ENCODE measurements at places on chromosomes 12 and 14.
A peak's percentile ranks its signal among the peaks of the same experiment; 100 is the strongest.

DNA sequence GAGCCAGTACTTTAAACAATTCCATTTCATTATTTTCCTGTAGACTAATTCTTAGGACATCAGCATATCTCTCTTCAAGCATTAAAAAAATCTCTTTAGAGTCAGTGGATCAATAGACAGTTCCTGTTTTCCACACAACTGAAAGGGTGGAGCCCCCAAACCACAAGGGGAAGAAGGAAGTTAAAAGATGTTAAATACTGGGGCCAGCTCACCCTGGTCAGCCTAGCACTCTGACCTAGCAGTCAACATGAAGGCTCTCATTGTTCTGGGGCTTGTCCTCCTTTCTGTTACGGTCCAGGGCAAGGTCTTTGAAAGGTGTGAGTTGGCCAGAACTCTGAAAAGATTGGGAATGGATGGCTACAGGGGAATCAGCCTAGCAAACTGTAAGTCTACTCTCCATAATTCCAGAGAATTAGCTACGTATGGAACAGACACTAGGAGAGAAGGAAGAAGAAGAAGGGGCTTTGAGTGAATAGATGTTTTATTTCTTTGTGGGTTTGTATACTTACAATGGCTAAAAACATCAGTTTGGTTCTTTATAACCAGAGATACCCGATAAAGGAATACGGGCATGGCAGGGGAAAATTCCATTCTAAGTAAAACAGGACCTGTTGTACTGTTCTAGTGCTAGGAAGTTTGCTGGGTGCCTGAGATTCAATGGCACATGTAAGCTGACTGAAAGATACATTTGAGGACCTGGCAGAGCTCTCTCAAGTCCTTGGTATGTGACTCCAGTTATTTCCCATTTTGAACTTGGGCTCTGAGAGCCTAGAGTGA is at the start of gene LYZ:
TSS of gene LYZ (plus strand) at position 220 of the 777 bp plus-strand sequence. CDS start at position 248, 28 bp downstream.
- no peak for DNase-seq

DNA sequence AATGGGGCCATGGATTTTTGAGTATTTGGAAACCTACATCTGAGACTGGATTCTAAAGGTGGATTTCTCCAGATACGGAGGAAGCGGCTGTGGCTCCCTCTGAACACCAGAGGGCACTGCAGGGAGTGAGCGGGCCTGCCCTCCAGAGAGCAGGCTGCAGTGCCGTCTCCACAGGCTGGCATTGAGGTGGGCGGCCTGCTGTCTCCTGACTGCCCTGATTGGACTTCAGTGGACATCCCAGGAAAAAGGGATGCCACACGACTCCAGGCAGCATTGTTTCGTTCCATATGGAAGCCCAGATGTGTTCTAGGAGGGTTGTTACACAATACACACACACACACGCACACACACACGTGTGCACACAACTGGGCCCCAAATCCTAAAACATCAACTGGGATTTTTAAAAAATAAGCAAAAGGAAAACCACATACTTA is 20.9 kb upstream of the ANO2 start:
- DNase-seq = no peak

DNA sequence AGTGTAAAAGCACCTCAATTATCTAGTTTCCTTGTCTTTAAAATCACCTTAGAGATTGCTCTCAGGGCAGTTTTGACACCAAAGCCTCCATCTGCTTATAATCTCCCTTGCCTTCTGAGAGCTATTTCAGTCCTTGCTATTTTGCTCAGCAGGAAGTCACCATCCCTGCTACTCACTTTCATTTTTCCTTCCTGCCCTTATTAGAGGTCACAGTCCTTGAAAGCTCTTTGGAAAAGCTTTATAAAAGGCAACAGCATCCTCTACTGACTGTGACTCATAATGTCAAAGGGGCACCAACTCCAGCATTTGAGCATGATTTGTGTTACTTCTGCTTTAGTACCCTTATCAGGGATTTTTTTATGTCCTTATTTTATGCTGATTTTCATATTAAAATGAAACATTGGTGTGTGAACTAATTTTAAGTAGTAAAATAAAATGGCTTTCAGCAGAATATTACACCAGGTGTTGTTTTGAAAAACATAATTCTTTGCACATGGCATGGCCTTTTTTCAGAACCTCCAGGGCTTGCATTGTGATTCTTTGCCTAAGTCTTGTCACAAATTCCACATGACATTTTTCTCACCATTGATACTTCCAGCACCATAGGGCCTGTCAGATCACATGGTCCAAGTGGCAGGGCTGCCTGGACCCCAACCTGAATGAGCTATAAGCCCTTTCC is 213.0 kb downstream of the ADAMTS20 start:
- no peak for DNase-seq

DNA sequence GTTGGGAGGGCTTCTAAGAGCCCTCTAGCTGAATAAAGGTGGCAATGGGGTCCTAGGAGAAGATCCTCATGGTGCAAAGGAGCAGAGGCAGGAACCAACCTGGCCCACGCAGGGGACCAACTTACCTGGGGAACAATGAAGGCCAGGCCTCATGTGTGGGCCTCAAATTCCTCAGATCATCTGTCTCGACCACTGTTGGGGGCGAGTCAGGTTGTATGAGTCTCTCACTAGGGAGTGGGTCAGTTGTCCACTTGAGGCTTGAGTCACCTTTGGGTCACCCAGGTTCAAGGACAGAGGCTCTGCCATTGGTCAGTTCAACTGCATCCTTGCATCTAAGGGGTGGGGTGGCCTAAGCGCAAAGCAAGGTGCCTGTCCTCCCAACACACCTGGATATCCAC is 43.7 kb upstream of the BDKRB2 start:
- peak; percentile 25 for DNase-seq

DNA sequence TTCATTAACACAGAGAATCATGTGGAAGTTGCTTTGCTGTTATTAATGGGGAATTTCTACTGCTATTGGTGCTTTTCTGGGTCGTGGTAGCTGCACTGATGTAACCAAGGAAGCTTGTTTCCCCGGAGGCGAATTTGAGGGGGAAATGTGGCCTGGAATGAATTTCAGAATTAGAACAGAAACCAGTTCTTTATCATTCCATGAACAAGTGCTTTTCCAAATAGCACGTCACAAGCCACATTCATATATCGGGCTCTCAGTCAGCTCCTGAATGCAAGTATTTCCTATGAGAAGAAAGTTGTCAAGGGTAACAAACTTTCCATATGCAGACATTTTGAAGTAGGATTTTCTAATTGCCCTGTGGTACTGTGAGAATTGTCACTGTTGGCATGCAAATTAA is 1353.2 kb downstream of the AACS start:
- no peak for DNase-seq

DNA sequence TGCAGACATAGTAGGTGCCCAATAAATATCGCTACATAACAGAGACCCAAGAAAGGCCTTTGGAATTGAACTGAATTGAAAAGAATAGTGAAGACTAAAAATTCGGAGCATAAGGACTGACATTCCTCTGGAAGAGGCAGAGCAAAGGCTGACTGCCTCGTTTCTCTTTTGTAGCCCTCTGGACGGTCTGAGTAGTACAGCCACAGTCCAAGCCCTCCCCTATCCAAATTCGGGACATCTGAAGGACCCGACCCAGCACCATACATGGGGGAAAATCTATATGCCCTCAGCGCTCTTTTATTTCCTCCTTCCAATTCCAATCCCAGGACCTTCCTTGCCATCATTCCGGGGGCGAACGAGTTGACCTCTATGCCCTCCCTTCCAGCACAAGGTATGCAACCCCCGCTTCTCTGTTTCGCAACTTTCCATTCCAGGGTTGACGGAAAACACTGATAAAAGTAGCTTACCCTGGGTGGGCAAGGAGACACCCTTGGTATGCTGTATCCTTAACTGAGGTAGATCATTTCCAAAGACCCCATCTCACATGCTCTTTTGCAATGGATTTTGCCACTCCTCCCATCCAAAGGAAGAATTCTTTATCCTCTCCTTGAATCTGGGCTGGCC is 127.4 kb upstream of the MAP1LC3B2 start:
- no peak for DNase-seq

DNA sequence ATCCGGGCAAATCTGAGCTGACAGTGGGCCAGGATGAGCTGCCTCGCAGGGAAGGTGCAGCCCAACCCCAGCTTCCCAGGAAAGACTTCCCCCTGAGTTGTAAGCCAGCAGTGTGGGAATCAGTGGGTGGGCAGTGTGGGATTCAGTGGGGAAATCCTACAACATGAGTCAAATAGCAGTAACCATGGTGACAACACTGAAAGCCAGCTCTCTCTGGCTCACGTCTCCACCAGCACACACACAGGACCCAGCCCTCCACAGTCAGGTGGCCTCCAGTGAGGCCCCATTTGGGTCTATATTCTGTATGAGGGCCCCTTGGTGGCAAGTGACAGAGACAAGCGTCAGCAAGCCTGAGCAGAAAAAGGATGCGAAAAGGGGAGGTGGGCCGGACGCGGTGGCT is 6.0 kb upstream of the LGALS3 start:
- no peak for DNase-seq

DNA sequence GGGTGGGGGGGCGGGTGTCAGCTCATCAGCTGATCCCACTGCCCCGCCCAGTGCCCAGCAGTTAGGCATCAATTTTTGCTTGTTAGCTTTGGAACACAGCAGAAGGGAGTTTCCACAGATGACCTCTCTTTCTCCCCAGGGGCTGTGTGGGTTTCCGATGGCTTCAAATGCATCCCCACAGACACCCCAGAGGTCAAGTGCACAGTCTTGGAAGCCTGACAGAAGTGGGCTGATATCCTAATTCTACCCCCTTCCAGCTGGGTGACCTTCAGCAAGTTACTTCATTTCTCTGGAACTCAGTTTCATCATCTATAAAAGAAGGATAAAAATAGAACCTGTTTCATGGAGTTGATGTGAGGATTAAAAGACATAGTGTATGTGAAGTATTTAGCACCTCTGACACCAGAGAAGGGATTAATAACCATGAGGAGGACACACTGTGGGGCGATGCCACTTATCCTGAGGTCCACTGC is 22.0 kb downstream of the TTC9 start:
- DNase-seq = no peak

GRCh38 chr12:109500406-109501185 is 23.2 kb downstream of the UBE3B start:
- no peak for DNase-seq

DNA sequence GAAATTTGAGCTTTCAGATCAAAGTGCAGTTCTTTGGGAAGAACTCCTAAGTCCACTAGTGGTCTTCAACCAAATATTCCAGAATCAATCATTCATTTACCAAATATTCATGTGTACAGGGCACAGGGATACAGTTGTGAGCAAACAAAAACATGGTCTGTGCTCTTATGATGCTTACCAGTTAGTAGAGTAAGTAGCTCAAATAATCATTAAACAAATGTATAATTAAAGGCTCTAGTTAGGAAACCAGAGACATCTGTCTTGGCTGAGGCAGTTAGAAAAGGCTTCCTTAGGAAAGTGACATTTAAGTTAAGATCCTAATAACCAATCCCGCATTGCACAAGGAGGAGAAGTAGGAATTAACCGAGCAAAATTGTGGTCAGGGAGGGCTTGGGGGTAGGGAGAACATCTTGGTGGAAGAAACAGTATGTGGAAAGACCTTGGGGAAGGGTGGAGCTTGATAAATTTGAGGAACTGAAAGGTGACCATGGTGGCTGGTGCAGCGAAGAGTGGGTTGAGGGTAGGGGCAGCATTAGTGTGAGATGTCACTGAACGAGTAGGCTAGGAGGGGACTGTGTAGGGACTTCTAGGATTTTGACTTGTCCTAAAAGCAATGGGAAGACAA is 40.0 kb downstream of the PEBP1 start:
- DNase-seq = no peak

DNA sequence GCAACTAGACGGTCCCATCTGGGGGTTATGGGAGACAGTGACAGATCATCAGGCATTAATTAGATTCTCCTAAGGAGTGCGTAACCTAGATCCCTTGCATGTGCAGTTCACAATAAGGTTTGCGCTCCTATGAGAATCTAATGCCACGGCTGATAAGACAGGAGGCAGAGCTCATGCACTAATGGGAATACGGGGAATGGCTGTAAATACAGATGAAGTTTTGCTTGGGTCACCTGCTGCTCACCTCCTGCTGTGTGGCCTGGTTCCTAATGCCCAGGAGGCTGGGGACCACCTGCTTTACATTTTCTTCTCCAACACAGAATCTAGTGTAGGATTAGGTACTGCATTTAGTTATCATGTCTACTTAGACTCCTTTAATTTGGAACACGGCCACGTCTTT is 49.7 kb upstream of the SAV1 start:
- no peak for DNase-seq

GRCh38 chr12:80033448-80033847 is 65.9 kb upstream of the OTOGL start:
- DNase-seq = no peak

GRCh38 chr12:1457901-1458300 is 136.5 kb downstream of the FBXL14 start:
- DNase-seq = no peak

DNA sequence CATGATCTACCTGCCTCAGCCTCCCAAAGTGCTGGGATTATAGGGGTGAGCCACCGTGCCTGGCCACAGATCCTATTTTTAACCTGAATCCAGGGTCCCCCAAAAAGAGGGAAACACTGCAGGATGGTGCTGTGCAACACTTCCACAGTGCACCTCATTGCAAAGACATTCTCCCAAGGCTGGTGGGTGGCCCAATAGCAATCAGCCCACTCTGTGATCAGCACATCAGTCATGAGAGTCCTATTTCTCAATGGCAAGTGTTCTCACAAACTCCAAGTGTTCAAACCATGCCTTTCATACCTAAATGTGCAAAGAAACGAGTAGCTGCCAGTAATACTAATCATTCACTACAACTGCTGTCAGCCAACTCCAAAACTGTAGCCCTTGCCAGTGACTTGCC is 612.9 kb downstream of the CCER1 start:
- no peak for DNase-seq

GRCh38 chr12:46567667-46568066 is 195.1 kb upstream of the SLC38A2 start:
- DNase-seq = no peak

DNA sequence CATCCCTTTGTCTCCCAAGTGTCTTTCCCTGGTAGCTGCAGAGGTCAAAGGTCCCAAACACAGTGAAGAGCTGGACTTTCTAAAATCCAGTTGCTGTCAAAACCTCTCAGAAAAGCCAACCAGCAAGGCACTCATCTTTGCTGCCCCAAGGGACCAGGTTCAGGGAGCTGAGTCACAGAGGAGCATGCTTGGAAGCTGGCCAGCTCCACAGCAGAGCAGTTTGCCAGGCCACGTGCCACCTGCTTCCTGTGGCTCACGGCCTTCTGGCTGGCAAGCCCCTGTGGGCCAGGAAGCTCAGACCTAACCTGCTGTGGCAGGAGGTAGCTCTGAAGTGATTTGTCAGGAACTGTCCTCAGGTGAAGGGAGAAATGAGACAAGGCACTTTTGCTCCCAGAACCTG is 3.6 kb downstream of the ISCU start:
- no peak for DNase-seq

- DNase-seq = no peak
Measured at GRCh38 chr14:105471823-105472485, 2.7 kb upstream of the CRIP2 start.

DNA sequence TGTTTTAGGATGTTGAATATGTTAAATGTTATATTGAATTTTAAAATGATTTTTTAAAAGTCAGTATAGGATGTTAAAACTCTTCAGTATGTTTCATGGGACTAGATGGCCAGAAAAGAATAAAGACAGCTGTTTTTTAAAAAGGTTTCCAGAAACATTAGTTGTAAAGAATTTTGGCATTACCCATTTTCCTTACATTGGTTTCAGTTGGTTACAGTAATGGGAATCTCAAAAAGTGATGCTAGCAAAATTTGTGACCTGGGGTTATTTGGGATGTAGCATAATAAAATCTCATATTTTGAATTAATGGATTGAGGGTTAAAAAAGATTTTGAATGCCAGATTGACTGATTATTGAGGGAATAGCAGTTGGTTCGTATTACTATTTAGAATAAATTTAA is 25.3 kb downstream of the EID3 start:
- no peak for DNase-seq

GRCh38 chr14:77865455-77865854 is 65.5 kb downstream of the ADCK1 start:
- no peak for DNase-seq

- no peak for DNase-seq
Measured at GRCh38 chr12:75345531-75345930, 11.1 kb downstream of the GLIPR1L1 start.
